ENCODE measurements at places on chromosomes 16 and 17.

DNA sequence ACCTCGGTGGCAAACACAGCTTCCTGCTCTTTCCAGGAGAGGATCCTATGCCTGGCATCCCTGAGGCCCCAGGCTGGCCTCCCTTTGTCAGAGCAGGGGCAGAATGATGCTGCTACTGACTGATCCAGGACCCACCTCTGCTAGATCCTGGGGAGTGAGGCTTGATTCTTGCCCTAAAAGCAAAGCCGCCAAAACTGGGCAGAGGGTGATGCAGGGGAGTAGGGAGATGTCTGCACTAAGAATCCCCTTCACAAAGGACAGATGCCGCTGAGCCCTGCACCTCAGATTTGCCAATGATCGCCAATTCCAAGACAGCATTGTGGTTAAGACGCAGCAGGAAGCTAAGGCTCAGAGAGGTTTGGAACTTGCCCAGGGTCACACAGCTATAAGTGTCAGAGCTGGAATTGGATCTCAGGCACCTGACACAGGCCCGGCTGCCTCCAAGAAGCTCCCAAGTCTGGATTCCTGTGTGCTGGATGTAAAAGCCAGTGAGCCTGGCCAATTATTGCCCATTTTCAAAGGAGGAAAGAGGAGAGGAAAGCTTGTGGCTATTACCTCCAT, 60.7 kb upstream of the TNRC6C start:
- DNase-seq = no peak

GRCh38 chr17:27481327-27481726, 25.1 kb downstream of the KSR1 start:
- no peak for DNase-seq

DNA sequence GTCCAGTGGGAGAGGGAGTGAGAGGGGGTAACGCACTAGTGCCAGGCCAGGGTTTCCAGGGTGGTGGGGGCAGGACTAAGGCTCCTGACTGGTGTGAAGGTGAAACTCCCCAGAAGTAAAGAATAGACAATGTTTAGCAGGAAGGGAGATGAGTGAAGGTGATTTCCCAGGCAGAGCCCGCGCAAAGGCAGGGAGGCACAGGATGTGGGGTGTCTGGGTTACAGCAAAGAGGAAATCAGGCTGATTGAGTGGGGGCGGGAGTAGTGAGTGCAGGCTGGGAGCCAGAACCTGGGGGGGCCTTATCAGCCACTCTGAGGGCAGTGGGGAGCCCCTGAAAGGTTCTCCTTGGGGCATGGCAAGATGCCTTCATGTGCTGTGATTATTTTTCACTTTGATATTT, 167.5 kb downstream of the UTP18 start:
- DNase-seq = no peak

DNA sequence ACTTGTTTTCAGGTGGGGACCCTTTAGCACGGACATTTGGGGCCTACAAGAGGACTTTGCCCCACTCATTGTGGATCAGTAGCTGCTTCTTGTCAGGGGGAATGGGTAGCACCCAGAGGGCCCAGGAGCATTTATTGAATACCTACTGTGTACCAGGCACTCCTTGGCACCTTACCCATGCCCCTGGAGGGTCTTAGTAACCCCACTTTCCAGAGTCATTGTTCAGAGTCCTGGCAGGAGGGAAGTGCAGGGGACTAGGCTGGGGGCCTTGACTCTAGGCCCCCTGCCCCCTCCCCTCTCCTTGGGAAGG, 21.0 kb upstream of the CIBAR2 start:
- no peak for DNase-seq

DNA sequence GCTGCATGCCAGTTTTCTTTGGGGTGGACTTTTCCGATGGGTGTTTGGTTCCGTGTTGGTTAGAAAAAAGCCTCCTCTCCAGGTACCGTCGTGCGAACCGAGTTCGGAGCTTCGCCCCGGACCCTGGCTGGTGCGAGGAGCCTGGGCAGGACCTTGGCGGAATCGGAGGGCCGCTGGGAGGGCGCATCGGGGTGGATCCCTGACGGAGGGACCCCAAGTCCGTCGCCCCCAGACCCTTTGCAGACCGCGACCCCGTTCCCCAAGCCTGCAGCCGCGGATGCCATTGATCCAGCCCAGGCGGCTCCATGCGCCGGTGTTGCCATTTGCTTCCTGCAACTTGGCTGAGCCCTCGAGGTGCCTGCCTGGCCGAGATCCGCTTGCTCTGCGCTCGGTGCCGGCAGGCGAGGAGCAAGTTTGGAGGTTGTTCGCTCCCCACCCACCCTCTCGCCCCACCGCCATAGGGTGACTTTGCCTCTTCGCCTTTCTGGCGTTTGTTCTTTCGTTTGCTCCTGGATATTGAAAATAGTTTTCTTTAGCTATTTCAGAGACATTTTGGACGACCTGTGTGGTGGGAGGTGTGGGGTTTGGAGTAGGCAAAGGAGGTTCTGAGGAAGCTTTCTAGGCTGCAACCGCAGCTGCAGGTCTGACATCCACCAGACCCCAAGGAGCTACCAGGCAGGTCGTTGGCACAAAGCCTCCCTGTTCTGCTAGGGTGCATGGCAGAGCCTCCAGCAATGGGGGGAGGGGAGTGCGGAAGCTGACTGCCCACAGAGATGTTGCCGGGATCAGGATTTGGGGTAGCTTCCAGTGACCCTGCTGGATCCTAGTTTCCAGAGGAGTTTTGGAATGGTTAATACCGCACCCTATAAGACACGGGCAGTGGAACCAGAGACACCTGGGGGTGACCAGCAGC, 58.2 kb downstream of the RAP1GAP2 start:
- peak; percentile 6 for DNase-seq

DNA sequence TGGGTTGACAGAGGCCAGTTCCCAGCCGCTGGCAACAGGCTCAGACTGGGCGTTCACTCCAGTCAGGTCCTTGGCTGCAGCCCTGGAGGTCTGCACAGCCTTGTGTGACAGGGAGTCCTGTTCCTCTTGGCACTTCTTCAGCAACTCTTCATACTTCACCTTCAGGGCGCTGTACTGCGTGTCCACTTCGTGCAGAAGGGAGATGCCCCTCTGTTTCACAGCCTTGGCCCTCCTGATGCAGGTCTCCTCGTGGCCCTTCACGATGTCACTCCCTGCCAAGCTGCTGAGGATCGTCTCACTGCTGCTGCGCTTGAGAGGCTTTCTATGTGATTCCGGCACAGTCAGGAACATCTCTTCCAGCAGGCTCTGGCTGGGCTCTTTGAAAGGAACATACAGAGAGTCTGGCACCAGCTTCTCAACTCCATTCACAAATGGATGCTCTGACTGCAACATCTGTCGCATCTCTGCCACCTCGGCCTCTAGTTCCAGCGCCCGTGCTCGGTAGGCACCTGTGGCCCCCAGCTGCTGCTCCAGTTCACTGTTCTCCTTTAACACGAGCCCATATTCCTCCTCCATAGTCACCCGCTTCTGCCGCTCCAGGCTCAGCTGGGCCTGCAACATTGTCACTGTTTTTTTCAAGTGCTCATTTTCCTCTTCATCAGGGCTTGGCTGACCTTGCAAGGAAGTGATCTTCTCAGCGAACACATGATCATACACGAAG, 27.2 kb downstream of the CDR2 start:
- no peak for DNase-seq

DNA sequence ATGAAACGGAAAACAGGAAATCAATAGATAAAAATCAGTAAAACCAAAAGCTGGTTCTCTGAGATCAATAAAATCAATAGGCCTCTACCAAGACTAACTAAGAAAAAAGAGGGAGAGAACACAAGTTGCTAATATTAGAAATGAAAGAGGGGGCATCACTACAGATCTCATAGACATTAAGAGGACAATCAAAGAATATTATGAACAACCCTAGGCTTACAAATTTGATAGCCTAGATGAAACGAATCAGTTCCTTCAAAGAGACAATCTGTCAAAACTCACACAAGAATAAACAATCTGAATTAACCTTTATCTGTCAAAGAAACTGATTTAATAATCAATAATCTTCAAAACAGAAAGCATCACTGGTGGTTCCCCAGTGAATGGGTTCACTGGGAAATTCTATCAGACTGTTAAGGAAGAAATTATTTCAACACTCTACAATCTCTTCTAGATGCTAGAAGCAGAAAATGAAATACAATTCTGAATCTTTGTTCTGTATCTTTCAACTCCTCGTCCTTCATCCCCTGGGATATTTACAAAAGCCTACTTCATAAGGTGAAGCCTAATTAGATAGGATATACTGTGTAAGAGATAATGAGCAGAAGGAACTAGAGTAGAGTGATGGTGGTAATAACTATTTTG, 4.4 kb downstream of the ABCA9 start:
- no peak for DNase-seq

DNA sequence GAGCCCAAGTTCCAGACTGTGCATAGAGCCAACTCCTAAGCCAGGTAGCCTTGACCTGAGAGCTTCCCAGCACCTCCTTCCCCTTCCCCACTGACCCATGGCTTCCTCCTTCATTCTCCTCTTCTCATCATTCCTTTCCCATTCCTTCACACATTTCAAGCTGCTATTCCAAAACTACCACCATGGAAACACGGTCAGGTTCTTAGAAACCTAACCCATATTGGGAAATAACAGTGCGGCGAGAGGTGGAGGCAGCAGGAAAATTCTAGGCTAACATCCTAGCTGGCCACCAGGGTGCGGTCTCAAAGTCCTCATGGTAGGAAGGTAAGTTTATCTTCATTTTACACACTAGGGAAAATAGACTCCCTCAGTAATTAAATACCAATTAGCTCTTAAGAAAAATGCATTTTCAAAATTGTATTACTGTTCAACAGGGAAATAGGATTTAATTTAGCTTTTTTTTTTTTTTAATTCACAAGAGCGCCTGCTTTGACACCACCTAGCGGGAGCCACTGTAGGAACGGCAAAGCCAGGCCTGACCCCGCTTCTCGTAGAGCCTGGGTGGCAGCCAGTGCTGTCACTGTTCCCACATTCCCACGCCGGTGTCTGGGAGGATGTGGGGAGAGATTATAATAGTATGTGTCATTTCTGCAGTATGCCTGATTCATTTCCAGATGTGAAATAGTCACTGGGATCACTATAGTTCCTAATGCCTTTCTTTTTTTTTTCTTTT, 14.0 kb upstream of the SPHK1 start:
- no peak for DNase-seq

DNA sequence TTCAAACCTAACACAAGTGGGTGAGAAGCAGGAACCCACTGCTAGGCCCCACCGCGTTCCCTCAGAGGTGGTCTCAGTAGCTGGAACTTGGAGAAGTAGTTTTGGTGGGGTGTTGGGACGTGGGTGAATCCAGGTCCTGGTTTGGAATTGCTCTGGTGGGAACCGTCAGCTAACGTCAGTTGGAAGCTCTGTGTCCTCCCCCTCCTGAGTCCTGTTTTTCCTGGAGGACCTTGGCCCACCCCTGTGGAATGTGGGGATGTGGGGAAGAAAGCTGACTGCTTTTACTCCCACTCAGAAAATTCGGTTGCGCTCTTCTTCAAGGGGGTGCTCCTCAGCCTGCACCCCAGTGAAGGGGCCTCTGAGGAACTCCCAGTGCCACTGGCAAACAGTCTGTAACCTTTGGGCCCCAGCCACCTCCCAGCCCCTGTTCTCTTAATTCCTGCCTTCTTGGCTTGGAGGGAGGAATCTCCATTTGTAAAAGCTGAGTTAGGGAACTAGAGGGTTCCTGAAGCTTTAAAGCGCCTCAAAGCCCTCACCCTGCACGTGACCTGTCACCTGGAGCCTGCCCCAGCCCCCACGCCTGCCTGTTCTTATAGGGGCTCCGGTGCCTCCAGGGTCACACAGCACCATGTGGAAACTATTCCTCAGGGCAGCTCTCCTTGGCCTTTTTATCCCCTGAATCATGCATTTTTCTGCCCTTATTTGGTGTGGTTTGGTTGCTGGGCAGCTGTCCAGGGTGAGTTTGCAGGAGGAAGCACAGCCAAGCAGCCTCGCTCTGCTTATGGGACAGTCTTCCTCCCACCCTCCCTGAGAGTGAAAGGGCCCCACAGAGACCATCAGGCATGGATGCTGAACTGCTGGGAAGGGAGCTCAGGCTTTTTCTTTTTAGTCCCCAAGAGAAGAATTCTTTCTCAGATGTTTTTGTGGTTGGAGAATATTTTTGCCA, 16.2 kb upstream of the NAGLU start:
- DNase-seq = no peak

- no peak for DNase-seq
Observed at GRCh38 chr17:57106107-57106835, 21.2 kb downstream of the AKAP1 start.

DNA sequence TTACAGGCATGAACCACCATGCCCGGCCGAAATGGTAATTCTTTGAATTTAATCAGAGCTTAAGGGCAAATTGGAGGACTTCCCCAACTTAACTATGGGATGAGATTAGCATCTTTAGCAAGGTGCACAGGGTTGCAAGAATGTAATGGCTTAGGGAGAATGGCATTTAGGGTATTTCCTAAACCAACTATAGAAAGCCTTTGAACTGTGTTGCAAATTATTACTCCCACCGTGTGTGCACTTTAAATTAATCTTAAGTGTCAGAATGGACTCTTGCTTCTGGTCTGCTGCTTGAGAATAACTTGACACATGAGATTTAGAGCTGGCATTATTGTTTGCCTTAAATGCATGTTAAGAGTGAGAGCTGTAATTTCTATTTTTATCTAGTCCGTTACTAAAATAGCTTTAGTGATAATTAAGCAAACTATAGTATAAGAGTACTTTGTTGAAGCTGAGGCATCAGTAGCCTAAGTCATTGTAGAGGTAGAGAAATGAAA, 59.8 kb downstream of the TUBD1 start:
- no peak for DNase-seq

- no peak for DNase-seq
Observed at GRCh38 chr17:49452201-49452600, 37.5 kb upstream of the PHB1 start.

Measured in NCI-H1105 (cell line).